ENCODE measurements at places on chromosomes 2 and 18.

GRCh38 chr2:172334988-172335387 lies 92.4 kb upstream of the ITGA6 start:
- H3K4me3 ChIP-seq = no peak overlapping the region
- H3K27ac ChIP-seq = no peak overlapping the region
- H3K27me3 ChIP-seq = no peaks in the 10 kb centered on the region
- H3K36me3 ChIP-seq = no peaks in the 10 kb centered on the region

DNA sequence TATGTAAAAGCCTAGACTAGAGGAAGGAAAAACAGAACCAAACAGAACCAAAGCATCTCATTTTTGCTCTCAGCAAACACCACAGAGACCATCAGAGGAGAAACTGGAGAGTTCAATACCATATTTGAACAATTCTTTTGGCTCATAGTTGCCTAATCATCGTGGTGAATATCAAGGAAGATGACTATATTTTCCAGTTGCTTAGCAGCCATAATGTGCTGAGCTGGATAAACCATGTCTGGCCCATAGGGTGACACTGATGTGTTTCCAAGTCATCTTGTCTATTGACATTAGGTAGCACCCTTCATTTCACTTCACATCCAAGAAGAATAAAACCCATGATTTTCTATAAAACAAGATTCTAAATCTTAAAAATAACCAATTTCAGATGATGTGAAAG lies 5.9 kb upstream of the XRCC5 start:
- peaks cover 2% of the 10 kb centered on the region for H3K27me3 ChIP-seq
- no peaks in the 10 kb centered on the region for H3K36me3 ChIP-seq
- no peak for DNase-seq
- H3K27ac ChIP-seq = no peak overlapping the region
- H3K4me3 ChIP-seq = no peak overlapping the region

- DNase-seq = no peak
- no peaks in the 10 kb centered on the region for H3K4me1 ChIP-seq
- H3K4me3 ChIP-seq = no peak within 1 kb of the TSS
- peaks cover 49% of the 10 kb centered on the region for H3K27me3 ChIP-seq
- no peak within 1 kb of the TSS for H3K27ac ChIP-seq
These were observed at the start of gene IL1RN for GRCh38 chr2:113126845-113127645. Gene IL1RN, plus strand, starts transcription at chr2:113127598. Its CDS starts 27 bp downstream, at chr2:113127625.

- H3K27me3 ChIP-seq = peaks cover 2% of the 10 kb centered on the region
- DNase-seq = no peak
- no peaks in the 10 kb centered on the region for H3K36me3 ChIP-seq
- H3K27ac ChIP-seq = no peak overlapping the region
These were observed 28.0 kb downstream of the OSR1 start for GRCh38 chr2:19330436-19330835.

- H3K36me3 ChIP-seq = no peaks in the 10 kb centered on the region
- H3K4me3 ChIP-seq = no peak overlapping the region
- no peak for DNase-seq
- peaks cover 22% of the 10 kb centered on the region for H3K27me3 ChIP-seq
- no peaks in the 10 kb centered on the region for H3K4me1 ChIP-seq
These were observed 38.1 kb downstream of the KCNF1 start for GRCh38 chr2:10949835-10950234.

DNA sequence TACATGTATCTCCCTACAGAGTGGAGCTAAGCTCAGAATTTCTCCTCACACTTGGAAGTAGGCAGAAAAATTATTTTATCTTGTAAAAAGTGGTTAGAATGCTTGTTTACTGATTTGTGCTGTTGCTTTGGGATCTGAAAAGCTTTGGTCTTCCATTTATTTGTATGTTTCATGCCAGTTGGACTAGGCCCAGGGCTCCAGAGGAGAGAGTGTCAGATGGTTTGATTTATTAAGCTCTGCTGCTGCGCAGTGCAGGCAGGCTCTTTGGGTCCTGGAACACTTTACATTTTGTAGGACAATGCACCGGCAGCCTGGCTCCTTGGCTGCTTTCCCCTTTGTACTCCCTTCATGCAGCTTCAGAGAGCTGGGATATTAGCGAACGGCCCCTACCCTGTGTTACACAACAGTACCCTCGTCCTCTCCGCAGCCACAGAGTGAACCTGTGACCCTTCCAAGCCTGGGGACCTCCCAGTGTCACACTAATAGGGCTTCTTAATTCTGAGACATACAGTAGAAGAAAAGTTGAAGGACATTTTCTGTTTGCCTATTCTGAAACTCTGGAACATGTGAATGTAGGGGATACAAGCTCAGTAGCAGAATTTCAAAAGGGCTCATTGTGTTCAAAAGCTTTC lies 56.7 kb upstream of the EML6 start:
- peak overlapping the region; percentile 65 for H3K27ac ChIP-seq
- H3K4me3 ChIP-seq = no peak overlapping the region
- no peak for DNase-seq
- H3K4me1 ChIP-seq = peaks cover 46% of the 10 kb centered on the region
- peaks cover 60% of the 10 kb centered on the region for H3K36me3 ChIP-seq
- H3K27me3 ChIP-seq = no peaks in the 10 kb centered on the region

DNA sequence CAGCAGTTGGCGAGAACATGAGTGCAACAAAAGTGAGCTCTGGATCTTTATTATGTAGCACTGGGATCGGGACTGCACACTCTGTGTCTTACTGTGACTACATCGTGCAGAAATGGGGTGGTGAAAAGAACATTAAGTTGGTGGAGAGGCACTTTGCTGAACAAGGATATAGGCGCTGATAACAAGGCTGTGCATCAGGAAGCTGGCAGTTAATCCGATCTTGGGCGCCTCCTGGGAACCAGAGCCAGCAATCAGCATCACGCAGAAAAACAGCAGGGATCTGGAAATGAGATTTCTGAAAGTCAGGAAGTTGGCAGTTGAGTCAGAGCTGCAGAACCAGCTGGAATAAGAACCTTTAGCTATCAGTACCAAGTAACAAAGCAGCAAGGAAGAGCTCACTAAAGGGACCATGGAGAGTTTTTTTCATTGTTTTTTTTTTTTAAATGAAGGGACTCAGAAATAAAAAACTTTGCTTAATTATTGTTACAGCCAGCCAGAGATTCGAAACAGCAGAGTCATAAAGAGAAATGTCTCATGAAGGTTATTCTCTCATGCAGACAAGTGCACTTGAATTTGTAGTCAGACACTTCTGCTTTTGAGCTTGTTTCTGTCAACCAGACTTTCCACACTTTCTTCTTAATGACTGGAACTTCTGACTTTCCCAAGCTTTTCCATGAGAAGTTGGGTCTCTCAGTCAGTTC lies 22.8 kb upstream of the MYO3B start:
- no peaks in the 10 kb centered on the region for H3K36me3 ChIP-seq
- H3K4me1 ChIP-seq = peaks cover 12% of the 10 kb centered on the region
- H3K27ac ChIP-seq = peak overlapping the region; percentile 35

- no peak for DNase-seq
- no peaks in the 10 kb centered on the region for H3K27me3 ChIP-seq
- no peak overlapping the region for H3K4me3 ChIP-seq
These were observed 16.9 kb upstream of the ACKR3 start for GRCh38 chr2:236552581-236553363.

- peak overlapping the region; percentile 92 for H3K27ac ChIP-seq
- H3K4me3 ChIP-seq = peak overlapping the region; percentile 79
- no peaks in the 10 kb centered on the region for H3K36me3 ChIP-seq
- peaks cover 4% of the 10 kb centered on the region for H3K27me3 ChIP-seq
- H3K4me1 ChIP-seq = peaks cover 44% of the 10 kb centered on the region
- DNase-seq = no peak
These were observed 2.8 kb downstream of the ZCCHC2 start for GRCh38 chr18:62525608-62526007.

- H3K27ac ChIP-seq = no peak overlapping the region
- peaks cover 10% of the 10 kb centered on the region for H3K4me1 ChIP-seq
- H3K36me3 ChIP-seq = no peaks in the 10 kb centered on the region
- no peak overlapping the region for H3K4me3 ChIP-seq
- no peak for DNase-seq
These were observed 25.6 kb upstream of the SCYGR1 start for GRCh38 chr2:227413371-227413770.

GRCh38 chr2:196404276-196404675 lies 232.9 kb upstream of the STK17B start:
- no peaks in the 10 kb centered on the region for H3K27me3 ChIP-seq
- H3K4me3 ChIP-seq = no peak overlapping the region
- no peak overlapping the region for H3K27ac ChIP-seq
- DNase-seq = no peak
- H3K36me3 ChIP-seq = no peaks in the 10 kb centered on the region

DNA sequence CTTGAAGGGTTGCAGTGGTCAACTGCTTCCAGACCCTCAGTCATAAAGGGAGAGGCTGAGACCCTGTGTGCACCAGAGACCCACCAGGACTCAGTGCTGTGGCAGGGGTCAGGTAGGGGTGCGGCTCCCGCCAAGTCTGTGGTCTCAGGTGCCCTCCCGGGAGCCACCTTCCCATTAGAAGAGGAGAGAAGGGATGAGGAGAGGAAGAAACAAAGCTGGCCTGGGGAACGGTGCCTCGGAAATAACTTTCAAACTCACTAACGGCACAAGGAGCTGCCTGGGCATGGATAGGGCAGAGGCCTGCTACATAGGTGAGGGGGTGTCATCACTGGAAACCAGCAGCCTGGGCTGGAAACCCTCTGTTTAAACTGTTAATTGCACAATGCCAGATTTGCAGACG lies 84.9 kb downstream of the TPO start:
- no peaks in the 10 kb centered on the region for H3K36me3 ChIP-seq
- peak; percentile 5 for DNase-seq
- no peak overlapping the region for H3K27ac ChIP-seq
- H3K27me3 ChIP-seq = peaks cover 24% of the 10 kb centered on the region
- no peak overlapping the region for H3K4me3 ChIP-seq
- H3K4me1 ChIP-seq = no peaks in the 10 kb centered on the region

DNA sequence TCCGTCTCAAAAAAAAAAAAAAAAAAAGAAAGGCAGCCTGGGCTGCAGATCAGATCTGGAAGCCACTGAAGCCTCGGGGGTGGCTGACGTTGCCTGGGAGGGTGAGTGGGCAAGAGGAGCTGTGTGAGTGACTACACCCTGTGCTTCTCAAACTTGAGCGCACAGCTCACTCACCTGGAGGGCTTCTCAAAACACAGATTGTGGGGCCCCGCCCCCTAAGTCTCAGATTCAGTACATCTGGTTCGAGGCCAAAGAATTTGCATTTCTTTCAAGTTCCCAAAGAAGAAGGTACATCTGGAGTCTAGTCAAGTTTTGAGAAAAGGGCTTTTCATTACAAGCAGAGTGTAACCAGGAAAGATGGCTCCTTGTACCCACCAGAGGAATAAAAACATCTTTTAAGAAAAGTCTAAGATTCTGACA lies 97.7 kb upstream of the CAB39 start:
- peaks cover 2% of the 10 kb centered on the region for H3K4me1 ChIP-seq
- H3K27me3 ChIP-seq = peaks cover 6% of the 10 kb centered on the region
- no peak for DNase-seq
- no peak overlapping the region for H3K27ac ChIP-seq
- no peak overlapping the region for H3K4me3 ChIP-seq

- no peaks in the 10 kb centered on the region for H3K27me3 ChIP-seq
- no peak overlapping the region for H3K4me3 ChIP-seq
- H3K4me1 ChIP-seq = no peaks in the 10 kb centered on the region
- no peak overlapping the region for H3K27ac ChIP-seq
- peaks cover 14% of the 10 kb centered on the region for H3K36me3 ChIP-seq
These were observed 10.8 kb downstream of the MLPH start for GRCh38 chr2:237497838-237498186.

DNA sequence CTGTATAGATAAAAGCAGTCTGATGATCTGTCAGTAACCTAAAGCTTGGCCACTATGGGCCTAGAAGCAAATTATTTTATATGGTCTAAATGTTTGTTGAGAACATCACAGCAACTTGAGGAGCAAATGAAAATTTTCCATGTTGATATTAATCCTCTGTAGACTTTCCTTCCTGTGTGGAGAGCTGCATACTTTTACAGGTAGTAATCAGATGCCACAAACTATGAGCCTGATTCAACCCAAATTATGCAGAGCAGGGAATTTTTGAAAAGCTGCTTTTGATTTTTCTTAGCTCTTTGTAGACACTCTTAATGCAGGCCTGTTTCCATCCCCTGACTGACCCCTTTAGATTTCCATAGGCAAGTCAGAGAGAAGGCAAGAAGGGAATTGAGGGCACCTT lies 17.3 kb downstream of the PAX3 start:
- H3K27me3 ChIP-seq = peaks cover 92% of the 10 kb centered on the region
- DNase-seq = no peak
- H3K4me1 ChIP-seq = peaks cover 5% of the 10 kb centered on the region
- no peak overlapping the region for H3K27ac ChIP-seq

DNA sequence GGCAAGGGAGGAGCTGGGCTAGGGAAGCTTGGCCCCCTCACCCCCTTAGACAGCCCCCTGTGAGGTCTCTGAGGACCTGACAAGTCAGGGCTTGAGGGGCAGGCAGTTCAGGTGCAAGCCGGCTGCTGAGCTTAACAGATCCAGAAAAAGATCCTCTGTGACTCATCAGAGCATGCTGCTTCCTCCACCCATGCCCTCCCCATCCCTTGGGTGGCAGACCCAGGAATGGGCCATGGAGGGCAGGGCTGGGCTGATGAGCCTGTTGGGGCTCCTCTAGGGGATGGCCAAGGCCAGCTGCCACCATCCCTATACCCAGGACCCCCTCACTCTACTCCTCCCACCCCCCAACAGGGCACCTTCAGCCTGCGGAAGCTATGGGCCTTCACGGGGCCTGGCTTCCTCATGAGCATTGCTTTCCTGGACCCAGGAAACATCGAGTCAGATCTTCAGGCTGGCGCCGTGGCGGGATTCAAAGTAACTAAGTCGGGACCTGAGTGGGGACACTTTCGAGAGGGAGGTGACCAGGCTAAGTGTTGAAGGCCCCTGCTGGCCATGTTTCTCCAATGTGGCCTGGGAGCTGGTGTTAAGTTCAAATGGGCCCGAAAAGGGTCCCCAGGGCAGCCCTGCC lies 1.9 kb downstream of the SLC11A1 start:
- peaks cover 11% of the 10 kb centered on the region for H3K27me3 ChIP-seq
- H3K36me3 ChIP-seq = no peaks in the 10 kb centered on the region
- H3K27ac ChIP-seq = no peak overlapping the region
- DNase-seq = no peak

DNA sequence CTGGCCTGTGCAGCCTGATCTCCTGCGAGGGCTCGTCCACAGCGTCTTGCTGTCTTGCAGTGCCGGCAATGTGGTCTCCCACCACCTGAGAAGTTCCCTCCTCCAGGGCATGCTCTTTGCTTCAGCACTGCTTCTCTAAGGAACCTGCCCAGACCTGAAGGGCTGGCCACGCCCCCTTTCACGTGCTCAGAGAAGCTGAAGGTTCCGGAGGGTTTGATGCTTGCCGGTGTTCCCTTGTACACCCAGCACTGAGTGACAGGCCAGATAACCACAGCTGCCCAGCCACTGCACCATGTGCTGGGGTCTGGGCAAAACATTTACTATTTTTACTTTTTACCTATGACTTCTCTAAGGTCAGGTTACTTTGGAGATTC lies 1.7 kb upstream of the POLR2D start:
- peaks cover 31% of the 10 kb centered on the region for H3K4me1 ChIP-seq
- H3K27ac ChIP-seq = peak overlapping the region; percentile 80
- H3K27me3 ChIP-seq = no peaks in the 10 kb centered on the region
- peak overlapping the region; percentile 65 for H3K4me3 ChIP-seq

- H3K36me3 ChIP-seq = no peaks in the 10 kb centered on the region
- DNase-seq = no peak
- H3K27me3 ChIP-seq = no peaks in the 10 kb centered on the region
- H3K4me1 ChIP-seq = no peaks in the 10 kb centered on the region
- no peak overlapping the region for H3K27ac ChIP-seq
These were observed 204.5 kb upstream of the CXCR4 start for GRCh38 chr2:136322428-136322827.

GRCh38 chr2:229910832-229911412 lies 10.9 kb downstream of the TRIP12 start:
- peak overlapping the region; percentile 50 for H3K27ac ChIP-seq
- DNase-seq = no peak
- H3K36me3 ChIP-seq = peaks cover 10% of the 10 kb centered on the region
- no peaks in the 10 kb centered on the region for H3K27me3 ChIP-seq

All from mesothelial cell of epicardium (in vitro differentiated cells).